ENCODE measurements at places on chromosomes 16 and 17.

GRCh38 chr17:4679658-4680057, 24.3 kb downstream of the PELP1 start:
- DNase-seq = no peak

DNA sequence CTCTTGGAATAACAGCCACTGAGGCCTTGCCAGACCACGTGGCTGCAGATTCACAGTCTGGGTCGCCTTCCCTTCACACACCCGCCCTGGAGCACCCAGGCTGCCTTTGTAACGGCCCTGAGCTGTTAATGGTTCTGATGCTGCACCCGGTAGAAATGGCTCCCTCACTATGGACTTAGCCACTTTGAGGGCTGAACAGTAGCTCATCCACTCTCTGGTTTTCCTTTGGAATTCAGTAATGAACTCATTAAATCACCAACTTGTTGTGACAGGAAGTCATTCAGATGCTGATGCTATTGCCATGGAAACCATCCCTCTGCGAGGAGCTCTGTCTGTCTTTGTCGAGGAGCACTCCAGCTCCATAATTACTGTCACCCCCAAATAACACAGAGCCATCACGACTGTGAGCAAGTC, 59.2 kb downstream of the CDK5R1 start:
- DNase-seq = no peak

- peak; percentile 52 for DNase-seq
These were observed 13.7 kb upstream of the GUCY2D start for GRCh38 chr17:7988750-7989178.

- no peak for DNase-seq
These were observed 805 bp upstream of the CLCN7 start for GRCh38 chr16:1475552-1476114.

DNA sequence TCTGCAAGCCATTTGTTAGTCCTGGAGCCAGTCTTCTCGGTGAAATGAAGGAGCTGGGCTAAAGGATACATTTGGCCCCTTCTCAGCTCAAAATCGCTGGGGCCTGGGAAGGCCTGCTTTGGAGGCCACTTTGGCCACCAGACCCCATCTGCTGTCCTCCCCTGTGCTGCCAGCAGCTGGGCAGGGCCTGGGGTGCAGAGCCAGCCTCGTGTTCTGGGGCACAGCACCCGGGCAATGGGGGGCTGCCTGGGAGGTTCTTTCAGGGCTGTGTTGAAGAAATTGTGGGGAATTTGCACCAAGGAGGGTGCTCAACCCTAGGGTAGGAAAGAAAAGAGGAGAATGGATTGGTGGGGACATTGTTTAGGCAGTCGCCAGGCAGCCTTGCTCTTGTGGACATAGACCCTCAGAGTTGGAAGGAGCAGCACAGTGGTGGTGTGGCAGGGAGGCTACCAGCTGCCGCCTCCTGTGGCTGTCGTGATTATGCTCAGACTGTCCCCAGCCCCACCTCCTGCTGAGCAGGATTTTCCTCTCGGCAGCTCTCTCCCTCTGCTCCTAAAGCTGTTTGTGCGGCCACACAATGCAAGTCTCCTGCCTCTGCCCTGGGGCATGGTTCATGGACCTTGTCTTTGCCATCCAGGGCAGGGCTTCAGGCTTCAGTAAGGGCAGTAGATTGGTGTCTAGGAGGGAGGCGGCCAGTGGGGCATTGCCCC, 174.8 kb downstream of the NTN1 start:
- no peak for DNase-seq

GRCh38 chr17:79845601-79845949, 6.3 kb upstream of the CBX4 start:
- DNase-seq = no peak

DNA sequence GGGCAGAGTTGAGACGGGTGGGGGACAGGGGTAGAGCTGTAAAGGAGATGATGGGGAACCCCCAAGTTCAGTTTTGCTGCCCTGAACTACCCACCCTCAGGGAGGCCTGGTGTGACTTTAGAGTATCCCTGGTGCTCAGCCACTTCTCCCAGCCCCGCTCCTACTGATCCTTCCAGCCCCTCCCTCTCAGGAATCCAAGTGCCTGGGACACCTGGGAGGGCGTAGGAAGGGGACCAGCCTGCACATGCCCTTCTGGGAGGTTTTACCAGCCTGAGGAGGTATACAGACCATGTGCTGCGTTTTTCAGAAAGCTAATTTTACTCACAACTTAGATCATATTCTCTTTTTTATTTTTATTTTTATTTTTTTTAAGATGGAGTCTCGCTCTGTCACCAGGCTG, 4.1 kb downstream of the ST6GALNAC2 start:
- no peak for DNase-seq

- DNase-seq = peak; percentile 61
These were observed 19.7 kb upstream of the RCVRN start for GRCh38 chr17:9924735-9925191.

GRCh38 chr17:11251561-11252107, 10.6 kb downstream of the SHISA6 start:
- DNase-seq = no peak

GRCh38 chr16:59997706-59998105, 1263.6 kb upstream of the GOT2 start:
- DNase-seq = no peak

DNA sequence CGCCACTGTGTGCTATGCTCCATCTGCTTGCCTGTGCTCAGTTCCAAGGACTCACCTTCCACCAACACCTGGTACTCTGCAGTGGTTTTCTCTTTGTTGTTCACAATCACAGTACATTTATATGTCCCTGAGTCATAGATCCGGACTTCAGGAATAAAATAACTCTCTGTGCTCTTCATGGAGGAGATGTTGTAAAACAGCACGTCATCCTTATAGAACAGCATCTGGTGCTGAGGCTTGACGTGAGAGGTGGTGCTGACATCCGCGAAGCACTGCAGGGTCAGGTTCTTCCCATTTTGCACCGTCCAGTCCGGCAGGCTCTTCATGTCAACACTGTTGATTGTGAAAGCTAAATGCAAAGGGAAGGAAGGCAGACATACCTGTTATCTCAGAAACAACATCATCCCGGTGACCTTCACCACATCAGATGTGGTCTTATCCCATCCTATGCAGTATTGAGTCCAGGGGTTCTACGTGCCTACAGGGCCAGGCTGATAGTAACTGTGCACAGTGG, 12.8 kb downstream of the PECAM1 start:
- no peak for DNase-seq

DNA sequence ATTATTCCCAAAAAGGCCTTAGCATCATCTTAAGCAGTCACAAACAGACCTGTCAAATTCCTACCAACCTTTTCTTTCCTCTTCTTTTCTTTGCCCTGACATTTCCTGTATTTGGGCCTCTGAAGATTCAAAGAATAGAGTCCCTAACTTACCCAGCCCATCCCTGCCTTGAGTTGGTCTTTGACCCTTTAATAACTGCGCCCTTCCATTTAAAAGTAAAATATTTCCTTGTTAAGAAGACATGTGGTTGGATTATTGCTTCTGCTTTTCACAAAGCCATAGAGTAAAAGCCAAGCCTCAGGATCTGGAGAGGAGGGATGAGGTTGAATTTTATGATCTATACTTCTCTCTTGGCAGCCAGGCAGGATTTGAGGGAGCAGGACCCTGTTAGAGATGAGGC, 13.2 kb upstream of the CCL23 start:
- DNase-seq = no peak

GRCh38 chr16:76665571-76666275, 388.5 kb downstream of the CNTNAP4 start:
- no peak for DNase-seq

DNA sequence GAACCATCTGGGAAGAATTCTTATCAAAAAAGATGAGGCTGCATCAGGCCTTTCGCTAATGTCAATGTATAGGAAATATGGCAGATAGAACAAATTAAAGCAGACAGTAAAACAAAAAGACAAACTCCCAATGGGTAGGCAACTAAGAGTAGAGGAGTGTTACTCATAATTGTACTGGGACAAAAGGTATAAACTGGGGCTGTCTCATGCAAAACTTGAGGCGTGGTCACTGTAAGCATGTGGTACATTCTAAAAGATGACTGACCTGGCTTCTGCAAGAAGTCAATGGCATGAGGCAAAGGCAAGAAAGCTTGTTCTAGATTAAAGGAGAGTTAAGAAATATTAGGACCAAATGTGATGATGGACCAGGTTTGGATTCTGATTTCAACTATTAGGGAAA, 26.7 kb downstream of the SMIM36 start:
- no peak for DNase-seq

DNA sequence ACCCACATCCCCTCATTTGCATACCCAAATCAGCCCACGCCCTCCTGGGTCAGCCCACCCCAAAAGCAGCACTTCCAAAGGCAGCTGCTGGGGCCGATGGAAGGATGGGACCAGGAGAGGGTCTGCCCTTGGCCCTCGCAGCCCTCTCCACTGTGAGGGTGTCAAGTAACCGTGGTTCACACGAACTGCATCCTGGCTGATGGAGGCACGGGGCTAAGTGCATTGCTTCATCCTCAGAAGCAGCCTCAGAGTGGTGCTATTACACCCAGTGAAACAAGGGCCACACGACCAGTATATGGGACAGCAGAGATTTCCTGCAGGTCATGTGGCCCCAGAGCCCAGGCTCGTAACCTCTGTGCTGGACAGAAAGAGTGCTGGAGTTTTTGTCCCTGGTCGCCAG, 13.2 kb upstream of the ATP2A3 start:
- no peak for DNase-seq

DNA sequence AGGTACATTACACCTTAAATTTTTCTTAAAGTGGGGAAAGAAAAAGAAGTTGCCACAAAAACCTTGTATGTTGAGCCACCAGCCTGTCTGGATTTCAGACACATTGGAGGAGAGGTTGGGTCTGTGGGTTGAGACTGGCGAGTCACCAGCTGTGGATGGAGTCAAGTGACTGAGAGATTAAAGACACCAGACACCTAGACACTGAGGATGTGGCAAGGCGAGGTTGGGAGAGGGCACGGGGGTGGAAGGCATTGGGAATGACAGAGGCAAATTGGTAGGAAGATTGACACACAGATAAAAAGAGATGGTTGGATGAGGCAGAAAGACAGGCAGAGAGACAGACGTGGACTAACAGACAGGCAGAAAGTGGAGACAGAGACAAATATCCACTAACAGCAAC, 49.6 kb downstream of the KCNJ12 start:
- DNase-seq = no peak

GRCh38 chr16:89315791-89316581, 98.5 kb downstream of the ZNF778 start:
- peak; percentile 83 for DNase-seq

GRCh38 chr17:16935241-16935663, 36.7 kb downstream of the TNFRSF13B start:
- peak; percentile 20 for DNase-seq

DNA sequence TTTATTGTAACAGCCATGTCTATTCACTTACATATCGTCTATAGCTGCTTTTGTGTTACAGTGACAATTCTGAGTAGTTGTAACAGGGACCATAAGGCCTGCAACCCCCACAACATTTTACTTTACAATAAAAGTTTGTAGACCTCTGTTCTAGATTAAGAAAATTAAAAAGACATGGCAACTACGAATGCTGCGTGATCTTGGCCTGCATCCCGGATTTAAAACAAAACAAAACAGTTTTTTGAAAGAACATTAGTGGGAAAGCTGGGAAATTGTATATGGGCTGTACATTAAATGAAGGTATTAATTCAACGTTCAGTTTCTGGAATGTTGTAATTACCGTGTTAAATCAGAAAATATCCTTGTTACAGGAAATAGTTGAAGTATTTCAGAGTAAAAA, 64.1 kb downstream of the RMI2 start:
- no peak for DNase-seq

- DNase-seq = no peak
These were observed 510 bp downstream of the CRISPLD2 start for GRCh38 chr16:84820305-84820684.

DNA sequence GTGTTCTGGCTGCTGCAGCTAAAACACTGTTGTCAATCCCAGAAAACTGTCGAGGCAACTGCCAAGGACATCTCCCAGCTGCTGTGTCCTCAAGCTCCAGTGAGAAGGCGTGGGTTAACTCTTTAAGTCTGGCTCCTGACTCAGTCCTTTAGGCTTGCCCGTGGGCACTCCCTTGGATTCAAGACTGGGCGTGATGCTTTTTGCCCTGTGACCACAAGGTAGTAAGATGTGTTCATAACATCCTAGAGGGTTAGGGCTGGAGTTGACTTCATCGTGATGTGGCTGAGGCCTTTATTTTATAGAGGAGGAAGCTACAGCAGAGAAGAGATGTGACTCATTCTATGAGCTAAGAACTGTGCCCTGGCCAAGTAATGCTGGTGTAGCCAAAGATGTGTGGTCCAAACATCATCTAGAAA, 50.9 kb upstream of the TEKT3 start:
- peak; percentile 81 for DNase-seq

- DNase-seq = no peak
These were observed 7.3 kb downstream of the C16orf54 start for GRCh38 chr16:29738514-29738913.

GRCh38 chr17:42118545-42118944, 2.6 kb downstream of the KAT2A start:
- no peak for DNase-seq

- no peak for DNase-seq
These were observed 5.1 kb downstream of the TMEM235 start for GRCh38 chr17:78236362-78237127.

- no peak for DNase-seq
These were observed 19.7 kb downstream of the METRNL start for GRCh38 chr17:83099086-83099555.

- no peak for DNase-seq
These were observed 91.4 kb upstream of the SALL1 start for GRCh38 chr16:51242296-51242994.

GRCh38 chr16:13781169-13781564, 138.8 kb upstream of the ERCC4 start:
- DNase-seq = no peak

DNA sequence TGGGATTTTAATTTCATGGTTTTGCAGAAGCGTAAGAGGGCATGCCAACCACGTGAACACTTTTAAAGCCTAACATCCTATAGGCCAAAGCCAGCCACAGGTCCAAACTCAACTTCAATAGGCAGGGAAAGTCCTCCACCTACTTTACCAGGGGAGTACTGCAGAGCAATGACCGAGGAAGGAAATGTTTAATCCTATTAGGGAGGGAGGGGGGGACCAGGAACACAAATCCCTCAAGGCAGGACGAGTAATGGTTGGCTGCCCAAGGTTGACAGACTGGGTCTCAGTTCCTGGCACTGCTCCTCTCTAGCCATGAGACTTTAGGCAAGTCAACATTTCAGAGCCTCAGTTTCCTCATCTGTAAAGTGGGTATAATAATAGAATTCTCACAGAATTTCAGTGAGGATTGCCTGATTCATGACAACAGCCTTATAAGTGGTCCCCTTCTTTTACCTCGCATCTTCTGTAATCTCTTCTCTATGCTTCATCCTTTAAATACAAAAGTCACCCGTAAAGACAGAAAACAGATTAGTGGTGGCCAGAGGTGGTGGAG, 315.8 kb downstream of the HAPSTR1 start:
- no peak for DNase-seq

All from SJSA1 (cell line).